SK-N-DZ (cell line): ENCODE measurements at places on chromosomes 4 and X.
A peak's percentile ranks its signal among the peaks of the same experiment; 100 is the strongest.

GRCh38 chr4:130479020-130479419 lies 1383.1 kb downstream of the C4orf33 start:
- DNase-seq, result no peak

DNA sequence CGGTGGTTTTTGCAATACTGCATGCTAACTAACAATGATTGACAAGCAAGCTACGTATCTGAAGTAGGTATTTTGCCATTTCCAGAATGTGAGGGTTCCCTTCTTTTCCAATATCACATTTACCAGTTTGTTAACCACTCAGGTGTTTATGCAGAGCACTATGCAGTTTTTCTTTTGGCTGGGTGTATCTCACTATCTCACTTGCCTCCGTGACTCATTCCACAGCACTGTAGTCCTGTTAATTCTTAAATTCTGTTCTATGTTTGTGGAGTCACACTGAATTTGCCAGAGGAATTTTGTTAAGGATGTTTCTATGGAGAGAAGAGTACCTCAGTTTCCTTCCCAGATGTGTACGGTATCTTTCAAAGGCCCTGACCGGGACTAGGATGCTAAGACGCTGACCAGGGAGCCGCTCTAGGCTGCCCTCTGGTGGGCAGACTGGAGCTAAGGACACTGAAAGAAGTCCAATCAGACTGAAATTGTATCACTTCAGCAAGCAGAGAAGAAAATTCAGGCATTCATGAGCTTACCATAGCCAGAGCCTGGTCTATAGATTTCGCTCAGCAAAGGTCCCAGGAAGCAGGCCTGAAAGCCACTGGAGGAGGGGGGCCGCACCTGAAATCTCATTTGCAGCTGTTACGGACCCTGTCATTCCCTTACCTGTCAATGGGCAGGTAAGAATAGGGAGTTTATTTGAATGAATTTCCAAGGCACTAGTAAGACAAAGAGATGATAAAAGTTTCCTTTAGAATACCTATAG lies 388.4 kb upstream of the SPOCK3 start:
- peak; percentile 47 for DNase-seq

DNA sequence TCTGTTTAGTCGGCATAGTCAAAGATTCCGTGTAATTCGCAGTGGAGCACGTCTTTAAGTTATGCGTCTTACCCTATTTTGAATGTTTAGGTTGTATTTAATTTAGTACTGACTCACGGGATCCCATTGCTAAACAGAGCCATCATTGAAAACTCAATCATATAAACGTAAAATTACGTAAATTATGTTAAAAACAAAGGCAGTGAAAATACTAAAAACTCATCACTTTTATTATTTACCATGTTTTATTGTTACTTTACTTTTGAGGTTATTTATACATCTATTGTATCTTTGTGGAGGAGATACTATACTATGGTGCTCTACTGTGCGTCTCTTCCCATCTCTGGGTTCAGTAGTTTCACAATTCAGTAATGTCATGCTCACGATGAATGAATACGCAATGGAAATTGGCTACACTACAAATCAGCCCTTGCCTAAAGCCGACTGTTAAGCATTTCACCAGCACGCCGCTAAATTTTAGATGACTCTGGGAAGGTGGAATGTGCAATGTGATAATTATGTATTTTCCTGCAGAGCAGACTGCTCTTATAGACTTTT lies 944 bp downstream of the FUNDC2 start:
- DNase-seq, result peak; percentile 2

- peak; percentile 42 for DNase-seq
Measured at GRCh38 chrX:107716816-107717700, 58.5 kb downstream of the TSC22D3 start.

DNA sequence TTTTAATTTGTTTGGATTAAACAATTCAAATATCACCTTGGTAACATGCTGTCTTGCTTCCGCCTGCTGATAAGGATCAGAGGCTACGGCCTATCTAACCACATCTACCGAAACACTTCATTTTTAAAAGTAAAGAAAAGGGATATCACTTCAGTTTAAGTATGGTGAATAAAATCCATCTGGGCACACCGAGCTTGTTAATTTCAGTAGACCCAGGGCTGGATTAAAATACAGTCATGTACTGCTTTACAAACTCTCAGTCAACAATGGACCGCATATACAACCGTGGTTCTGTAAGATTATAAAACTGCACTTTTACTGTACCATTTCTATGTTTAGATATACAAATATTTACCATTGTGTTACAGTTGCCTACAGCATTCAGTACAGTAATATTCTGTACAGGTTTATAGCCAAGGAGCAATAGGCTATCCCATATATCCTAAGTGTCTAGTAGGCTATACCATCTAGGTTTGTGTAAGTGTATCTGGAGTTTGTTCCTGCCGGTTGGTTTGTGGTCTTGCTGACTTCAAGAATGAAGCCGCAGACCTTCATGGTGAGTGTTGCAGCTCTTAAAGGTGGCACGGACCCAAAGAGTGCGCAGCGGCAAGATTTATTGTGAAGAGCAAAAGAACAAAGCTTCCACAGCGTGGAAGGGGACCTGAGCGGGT lies 40.0 kb downstream of the SEPTIN11 start:
- no peak for DNase-seq

GRCh38 chr4:14906805-14907204 lies 95.5 kb upstream of the CPEB2 start:
- no peak for DNase-seq

GRCh38 chrX:17767734-17768133 lies 30.4 kb downstream of the SCML1 start:
- DNase-seq, result no peak

DNA sequence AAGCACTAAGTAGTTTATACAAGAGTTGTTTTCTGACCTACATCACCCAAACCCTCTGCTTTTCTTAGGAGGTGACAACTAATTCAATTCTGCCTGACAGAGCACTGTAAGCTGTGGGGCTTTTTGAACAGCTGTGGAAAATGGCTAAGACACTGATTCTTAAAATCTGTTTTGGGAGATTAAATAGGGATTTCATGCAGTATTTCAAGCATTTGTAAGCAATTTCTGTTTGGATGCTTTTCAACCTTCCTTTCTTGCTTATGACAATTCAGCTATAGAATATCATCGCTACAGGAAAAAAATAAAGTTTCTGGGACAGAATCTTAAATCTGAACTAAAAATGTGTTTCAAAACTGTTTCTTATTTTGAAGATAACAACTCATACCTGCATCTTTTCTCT lies 459.5 kb downstream of the RAPGEF2 start:
- no peak for DNase-seq

DNA sequence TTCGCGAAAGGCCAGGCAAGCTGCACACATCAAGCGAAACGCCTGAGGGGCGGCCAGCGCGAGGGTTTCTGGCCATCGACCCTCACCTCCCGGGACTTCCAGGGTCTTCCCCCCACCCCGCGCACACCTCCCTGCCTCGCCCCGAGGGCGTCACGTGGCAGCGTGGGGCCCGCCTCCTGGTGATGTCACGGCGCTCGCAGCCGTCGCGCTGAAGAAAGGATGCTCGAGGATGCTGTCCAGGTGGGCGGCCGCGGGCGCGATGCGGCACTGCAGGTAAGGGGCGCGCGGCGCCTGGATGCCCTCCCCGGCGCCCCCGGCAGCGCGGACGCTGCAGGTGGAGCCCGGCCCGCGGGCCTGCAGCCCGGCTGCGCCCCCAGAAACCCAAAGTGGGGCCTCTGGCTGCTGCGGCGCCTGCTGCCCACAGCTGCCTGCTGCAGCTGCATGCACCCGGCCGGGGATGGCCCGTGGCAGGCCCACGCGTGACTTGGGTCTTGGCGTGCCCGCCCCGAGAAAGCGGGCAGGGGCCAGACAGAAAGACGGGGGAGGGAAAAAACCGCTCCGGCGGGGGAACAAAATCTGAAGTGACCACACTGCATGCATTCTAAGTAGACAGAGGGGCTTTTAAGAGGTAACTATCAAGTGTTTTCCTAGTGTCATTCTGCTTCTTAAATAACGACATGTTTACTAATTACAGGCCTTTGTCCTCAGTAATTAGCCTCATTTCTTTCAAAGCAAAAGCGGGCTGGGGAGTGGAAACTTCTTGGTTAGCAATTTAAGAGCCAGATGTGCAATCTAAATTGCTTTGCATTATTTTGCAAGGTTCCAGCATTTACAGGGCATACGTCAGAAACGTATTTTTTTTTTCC lies 1.7 kb downstream of the CLCN4 start:
- DNase-seq, result peak; percentile 37
